Globus pallidus (tissue), 1 donor: ENCODE measurements at places on chromosomes 6 and 20.

DNA sequence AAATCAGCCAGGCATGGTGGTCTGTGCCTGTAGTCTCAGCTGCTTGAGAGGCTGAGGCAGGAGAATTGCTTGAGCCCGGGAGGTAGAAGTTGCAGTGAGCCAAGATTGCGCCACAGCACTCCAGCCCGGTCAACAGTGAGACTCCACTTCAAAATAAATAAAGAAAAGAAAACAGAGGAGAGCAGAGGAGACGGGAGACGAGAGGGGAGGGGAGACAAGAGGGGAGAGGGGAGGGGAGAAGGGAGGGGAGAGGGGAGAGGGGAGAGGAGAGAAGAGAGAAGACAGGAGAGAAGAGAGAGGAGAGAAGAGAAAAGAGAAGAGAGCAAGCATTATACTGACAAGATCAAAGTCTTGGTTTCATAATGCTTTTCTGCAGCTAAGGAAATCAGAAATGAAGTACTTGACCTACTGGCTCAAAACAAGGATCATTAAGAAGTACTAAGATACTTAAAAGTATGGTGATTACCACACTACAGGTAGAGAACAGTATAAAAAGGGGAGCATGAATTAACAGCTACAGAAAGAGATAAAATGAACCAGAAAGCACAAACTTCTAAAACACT, 30.5 kb downstream of the FAM8A1 start:
- DNase-seq = no peak

DNA sequence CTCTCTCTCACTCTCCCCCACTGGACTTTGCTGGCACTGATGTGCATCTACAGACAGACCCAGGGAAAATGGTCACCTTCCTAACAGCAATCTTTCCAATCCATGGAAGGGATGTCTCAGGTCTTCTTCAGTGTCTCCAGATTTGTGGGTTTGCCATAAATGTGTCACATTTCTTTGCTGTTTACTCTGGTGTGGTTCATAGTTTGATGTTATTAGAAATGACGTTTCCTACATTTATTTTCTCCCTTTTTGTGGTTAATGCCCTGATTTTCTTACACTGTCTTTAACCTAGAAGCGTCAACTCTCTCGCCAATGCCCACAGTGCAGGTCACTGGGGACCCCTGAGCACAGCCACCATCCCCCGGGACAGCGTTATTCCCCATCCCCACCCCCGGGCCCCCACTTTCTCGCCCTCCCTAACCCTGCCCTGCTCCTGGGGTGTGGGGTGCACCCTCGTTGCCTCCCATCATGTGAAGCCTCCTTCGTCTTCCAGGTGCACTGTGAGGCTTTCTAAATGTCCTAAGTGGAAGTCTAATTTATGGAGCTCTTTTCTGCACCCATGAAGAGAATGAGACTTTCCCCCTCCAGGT, 86.5 kb downstream of the YTHDF1 start:
- DNase-seq = no peak

GRCh38 chr6:88165844-88166492, at the start of gene CNR1:
TSS of gene CNR1 (minus strand) at chr6:88166347. CDS start at chr6:88145274, 21,073 bp downstream.
- peak; percentile 13 for DNase-seq

DNA sequence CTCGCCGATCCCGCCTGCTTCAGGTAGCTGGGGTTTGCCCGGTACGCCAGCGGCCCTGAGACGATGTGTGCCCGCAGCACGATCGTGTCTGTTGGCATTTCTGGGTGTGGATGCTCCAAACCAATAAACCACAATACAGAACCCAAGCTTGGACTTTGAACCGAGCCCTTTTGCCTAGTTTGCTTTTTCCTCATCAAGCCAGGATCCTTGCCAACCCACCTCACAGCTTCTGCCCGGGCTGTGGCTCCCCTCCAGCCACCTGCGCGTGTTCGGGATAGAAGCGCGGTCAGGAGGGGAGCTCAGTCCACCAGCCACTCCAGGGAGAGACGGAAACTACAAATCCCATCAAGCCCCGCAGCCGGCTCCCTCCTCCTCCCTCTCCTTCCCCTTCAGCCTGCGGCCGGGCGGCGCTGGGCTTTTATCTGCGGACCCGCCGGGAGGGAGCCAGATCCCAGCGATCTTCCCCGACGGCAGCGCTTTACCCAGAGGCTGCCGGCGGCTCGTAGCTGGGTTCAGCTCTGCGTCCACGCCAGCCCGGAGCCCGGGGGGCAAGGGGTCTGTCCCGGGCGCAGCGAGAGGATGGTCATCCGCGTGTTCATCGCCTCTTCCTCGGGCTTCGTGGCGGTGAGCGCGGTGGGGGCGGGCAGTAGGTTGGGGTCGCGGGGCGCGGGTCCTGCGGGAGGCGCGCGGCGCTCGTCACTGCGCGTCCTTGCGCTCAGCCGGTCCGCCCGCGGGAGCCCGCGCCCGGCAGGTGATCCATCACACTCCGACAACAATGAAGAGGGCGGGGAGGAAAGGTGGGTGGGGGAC, at the start of gene SH3BGRL2:
SH3BGRL2 (plus strand) TSS at position 447 of the 810 bp plus-strand sequence; CDS start at position 580, 133 bp downstream.
- DNase-seq = peak; percentile 59

- DNase-seq = no peak
These were observed 37.0 kb downstream of the SYTL3 start for GRCh38 chr6:158686791-158687381.

- DNase-seq = no peak
These were observed 1.8 kb upstream of the SIM1 start for GRCh38 chr6:100466410-100467128.

DNA sequence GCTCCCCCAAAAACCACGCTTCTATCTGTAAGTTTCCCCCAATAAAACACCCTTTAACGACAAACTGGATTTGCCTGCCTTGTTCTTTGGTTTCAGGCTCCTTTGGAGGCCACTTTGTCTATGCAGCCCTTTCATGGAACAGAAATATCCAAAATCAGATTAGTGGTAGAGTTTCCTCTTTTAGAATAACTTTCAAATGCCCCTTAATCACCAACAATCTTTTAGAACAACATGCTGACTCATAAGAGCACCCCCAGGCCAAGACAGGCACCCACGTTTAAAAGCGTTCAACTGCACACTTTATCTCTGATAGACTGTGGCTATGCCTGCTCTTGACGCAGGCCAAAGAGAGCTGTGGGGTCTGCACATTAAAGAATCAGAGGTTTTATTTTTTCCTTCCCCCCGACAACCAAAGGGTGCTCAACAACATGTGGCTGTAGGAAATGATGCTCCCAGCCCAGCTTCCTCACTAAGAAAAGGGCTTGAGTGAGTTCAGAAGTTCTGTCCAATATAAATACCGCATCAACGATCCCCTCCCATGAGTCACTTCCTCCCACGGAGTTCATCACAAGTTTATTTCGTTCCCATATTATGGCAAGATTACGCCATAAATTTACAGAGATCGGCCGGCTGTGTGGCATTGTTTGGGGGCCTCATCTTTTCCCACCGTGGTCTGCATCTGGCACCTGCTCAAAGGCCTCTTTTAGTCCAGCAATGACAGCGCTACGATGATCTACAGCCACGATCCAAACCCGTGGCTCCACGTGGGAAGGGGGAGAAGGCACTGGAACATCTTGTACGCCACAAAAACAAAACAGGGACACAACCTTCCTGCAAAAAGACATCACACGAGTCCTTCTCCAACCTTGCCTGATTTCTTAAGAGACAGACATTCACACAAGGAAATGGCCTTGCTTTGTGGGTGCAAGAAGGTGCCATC, 88.8 kb upstream of the NFATC2 start:
- DNase-seq = no peak

- DNase-seq = no peak
These were observed 94.2 kb downstream of the STXBP5 start for GRCh38 chr6:147298461-147298860.

GRCh38 chr20:2814076-2814475, 711 bp upstream of the C20orf141 start:
- DNase-seq = no peak

DNA sequence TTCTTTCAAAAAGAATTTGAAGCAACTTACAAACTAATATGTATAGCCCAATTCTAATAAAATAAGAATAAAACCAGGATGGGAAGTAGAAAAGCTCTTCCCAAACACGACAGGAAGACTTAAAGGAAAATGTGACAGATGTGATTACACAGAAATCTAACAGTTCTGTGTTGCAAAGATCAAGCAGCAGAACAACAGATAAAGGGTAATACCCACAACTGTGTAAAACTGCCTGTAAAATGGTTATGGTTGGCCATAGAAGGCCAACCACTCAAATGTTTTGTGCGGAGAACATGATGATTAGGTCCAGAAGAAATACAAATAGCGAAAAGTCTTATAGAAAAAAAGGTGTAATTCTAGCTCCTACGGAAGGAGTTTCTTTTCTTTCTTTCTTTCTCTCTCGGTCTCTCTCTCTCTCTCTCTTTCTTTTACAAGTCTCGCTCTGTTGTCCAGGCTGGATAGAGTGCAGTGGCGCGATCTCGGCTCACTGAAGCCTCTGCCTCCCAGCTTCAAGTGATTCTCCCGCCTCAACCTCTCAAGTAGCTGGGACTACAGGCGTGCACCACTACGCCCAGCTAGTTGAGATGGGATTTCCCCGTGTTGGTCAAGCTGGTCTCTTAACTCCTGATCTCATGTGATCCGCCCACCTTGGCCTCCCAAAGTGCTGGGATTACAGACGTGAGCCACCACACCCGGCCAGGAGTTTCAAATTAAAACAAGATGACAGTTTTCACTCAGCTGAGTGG, 128.5 kb downstream of the QRSL1 start:
- DNase-seq = no peak

DNA sequence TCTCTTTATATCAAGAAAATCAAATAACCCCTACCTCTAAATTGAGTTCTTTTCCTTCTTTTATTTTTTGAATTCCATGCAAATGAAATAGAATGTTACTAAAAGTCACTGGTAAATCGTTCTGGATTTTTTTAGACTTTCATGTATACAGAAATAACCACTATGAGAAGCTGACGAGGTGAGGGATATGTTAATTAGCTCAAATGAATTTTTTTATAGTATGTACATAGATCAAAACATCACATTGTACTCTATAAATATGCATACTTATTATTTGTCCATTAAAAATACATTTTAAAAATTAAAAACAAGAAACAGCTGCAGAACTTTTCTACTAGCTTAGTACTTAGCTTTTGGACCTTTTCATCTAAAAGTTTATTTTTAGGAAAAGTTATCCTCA, 165.4 kb downstream of the DOK5 start:
- DNase-seq = no peak

DNA sequence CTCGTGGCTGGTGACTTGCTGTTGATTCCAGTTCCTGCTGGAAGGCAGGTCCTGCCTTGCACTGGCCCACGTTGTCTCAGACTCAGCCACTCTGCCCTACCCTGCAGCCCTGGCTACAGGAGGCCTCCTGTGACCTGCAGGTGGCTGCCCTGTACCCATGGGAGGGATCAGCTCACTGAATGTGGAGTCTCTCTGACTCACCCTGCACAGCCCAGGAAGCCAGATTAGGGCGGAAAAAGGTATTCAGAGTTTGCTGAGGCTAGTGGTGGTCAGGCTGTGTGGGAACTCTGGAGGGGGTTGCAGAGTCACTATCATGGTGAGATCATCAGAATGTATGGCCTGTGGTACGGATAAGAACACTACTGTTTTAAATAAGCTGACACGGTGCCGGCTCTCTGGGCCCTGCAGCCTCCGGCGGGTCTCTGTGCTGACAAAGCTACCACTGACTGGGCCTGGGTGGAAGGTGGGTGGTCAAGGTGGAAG, 24.7 kb upstream of the PYGB start:
- DNase-seq = no peak

- DNase-seq = no peak
These were observed 66.6 kb downstream of the CDH26 start for GRCh38 chr20:60024801-60025200.

DNA sequence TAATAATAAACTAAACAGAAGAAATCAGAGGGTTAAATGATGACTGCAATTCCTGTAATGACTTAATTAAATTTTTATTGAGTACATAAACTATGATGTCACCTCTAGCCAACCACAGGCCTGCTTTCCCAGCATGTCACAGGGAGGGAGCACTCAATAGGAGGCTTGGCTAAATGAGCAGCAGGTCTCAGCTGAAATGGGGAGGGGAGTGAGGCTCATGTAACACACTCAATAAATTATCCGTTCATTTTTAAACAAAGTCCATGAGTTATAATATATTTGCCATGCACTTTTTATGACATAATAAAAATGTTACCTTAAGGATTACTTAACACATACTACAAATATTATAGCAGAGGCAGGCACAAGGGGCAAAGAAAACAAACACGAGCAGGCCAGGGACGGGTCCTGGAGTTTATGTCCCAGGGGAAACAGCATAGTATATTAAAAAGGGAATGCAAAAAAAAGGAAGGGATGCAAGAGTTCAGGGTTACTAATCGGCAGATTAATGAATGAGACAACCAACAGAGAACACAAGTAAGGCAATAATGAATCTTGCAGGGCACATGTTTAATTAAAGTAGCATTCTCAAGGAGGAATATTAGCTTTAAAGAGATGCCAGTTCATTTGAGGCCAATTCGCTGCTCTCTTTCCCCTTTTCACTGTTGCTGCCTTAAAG, 27.1 kb upstream of the FAM83C start:
- no peak for DNase-seq

DNA sequence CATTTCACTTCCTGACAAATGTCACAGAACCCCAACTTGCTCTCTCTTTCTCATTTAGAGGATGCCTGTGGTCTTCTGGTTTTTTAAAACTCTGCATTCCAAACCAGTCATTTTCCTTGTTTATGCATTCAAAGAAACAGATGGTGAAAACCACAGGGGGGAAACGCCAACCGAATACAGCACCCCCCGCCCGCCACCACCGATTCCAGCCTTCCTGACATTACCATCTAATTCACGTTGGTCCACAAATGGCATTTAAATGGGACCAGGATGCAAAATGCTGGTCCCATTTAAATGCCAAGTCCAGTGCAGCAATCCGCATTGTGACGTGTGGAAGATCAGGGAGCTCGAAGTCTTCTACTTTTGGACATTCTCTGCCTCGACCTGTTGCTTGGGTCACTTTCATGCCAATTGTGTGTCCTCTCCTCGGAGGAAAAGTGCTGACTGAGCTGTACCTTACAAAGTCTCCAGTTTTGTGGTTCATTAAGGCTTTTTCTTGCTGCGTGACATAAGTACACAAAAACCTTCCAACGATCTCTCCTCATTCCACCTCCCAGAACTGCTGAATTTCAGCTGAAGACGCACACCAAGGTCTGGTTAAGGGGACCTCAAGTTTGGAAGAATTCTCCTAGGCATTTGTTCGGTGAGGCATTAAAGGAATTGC, 35.8 kb downstream of the NEDD9 start:
- no peak for DNase-seq

- no peak for DNase-seq
These were observed 21.3 kb upstream of the NUS1 start for GRCh38 chr6:117653949-117654348.

GRCh38 chr6:135159531-135159930, 21.6 kb upstream of the MYB start:
- DNase-seq = no peak

- no peak for DNase-seq
These were observed 8.7 kb downstream of the JAG1 start for GRCh38 chr20:10665027-10665561.

DNA sequence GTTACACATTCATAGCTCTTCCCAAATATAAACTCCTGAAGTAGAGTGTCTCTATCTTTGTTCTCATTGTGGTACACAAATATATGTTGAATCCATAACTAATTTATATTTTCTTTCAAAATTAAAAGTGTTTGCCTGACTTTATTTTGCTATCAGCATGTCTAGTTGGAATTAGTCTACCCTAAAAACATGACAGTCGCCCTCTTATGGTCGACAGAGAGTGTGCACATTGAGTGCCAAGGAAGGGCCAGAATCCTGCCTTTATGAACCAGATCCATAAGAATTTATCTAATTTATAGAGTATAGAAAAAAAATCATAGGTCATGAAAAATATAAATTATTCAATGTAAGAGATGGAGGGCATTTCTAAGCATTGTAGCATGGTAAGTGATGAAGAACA, 12.3 kb upstream of the DEFB112 start:
- no peak for DNase-seq

- no peak for DNase-seq
These were observed 6.3 kb downstream of the ADTRP start for GRCh38 chr6:11772109-11772825.
